ENCODE measurements at places on chromosomes 16 and 17.

DNA sequence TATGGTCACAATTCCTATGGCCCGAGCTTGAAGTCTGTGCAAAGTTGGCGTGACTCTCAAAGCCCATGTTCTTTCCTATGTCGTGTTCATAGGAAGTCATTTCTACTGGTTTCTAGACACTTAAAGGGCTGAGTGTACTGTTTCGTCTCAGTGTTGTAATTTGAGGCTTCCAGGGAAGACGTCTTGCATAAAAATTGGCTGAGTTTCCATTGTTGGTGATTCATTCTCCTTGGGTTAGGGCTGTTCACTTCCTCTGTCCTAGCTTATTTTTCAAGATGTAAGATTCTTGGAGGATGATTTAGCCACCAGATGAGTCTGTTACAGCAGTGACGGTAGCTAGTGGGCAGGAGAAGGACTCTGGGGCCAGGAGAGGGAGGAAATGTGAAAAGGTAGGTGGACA is 43.1 kb downstream of the PIK3R5 start:
- no peak for DNase-seq

DNA sequence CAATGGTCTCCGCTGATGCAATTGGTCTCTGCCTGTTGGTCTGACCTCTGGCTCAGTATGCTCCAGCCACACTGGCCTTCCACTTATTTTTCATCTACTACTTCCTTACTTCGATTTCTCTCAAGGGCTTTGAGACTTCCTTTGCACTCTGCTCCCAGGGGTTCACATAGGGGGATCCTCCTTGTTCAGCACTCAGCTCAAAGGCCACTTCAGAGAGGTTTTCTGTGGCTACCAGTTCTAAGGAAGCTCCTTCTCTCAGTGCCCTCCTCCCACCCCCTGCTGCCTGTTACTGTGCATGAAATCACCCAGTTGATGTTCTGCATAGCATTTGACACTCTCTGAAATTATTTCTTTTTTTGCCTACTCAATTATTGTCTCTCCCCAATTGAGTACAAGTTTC is 476.4 kb downstream of the HS3ST3B1 start:
- no peak for DNase-seq

DNA sequence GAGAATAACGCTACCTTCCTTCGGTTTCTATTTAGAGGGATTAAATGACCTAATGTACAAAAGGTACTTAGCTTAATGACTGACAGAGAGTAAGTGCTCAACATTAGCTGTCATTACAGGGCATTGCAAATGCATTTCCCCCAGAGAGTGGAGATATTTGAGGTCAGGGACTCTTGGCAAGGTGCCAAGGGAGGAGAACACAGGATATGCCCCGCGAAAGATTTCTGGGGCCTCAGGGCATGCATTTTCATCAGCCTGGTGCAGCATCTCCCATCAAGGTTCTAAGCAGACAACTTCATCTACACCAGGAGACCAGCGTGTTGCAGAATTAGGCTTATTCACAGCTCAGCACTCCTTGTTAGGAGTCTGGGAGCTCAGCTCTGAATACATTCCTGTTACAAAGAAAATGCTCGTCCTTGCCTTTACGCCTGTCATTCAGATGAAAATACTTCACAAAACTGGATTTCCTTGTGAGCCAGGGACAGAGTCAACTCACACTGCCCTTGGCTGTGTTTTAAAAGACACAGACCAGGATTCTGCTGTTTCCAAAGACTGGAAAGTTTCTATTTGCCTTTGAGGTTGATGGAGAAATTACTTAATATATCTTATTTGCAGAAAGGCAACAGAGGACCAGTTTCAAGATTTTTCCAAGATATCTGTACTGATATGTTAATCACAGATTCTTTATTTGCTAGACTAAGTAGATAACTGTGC is 108.2 kb downstream of the VAT1L start:
- no peak for DNase-seq

- no peak for DNase-seq
Observed at GRCh38 chr16:3725276-3725675, 8.0 kb upstream of the TRAP1 start.

GRCh38 chr16:53094013-53094630 is 39.3 kb downstream of the CHD9 start:
- DNase-seq, result no peak

GRCh38 chr16:1776672-1776955 is 3.7 kb upstream of the MRPS34 start:
- no peak for DNase-seq

GRCh38 chr17:60959696-60960095 is 282.0 kb downstream of the BCAS3 start:
- no peak for DNase-seq

DNA sequence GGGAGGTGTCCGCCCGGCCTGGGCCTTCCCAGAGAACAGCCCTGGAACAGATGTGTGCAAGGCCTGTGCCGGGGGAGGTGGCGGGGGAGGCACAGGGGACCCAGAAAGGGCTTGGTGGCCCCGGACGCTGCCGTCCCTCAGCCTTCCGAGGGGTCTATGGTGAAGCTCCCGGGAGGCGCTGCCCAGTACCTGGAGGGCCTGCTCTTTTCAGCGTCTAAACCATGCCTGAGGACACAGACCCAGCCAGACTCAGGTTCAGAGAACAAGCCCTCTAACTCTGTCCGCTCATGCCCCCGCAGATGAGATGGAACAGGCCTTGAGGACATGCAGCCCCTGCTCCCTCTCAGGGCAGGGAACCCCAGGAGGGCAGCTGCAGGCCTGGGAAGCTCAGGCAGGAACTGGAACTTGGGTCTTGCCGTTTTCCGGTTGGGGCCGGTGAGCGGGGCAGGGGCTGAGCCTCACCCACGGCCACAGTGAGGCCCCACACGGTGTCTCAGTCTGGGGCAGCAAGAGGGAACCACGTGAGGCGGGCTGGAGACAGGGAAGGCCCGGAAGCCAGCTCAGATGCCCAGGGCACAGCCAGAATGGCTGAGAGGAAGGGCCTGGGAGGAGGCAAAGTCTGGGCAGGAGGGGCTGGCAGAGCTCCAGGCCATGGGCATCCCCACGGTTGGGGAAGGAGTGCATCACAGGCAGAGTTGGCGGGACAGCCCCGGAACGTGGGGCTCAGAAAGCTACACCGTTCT is 12.5 kb downstream of the SLC16A3 start:
- no peak for DNase-seq

- DNase-seq, result no peak
Observed at GRCh38 chr16:72126429-72126765, 32.8 kb downstream of the DHX38 start.

Measured in activated T-cell treated with anti-CD3 and anti-CD28 coated beads for 4 hours (primary cell).